Caco-2 (cell line): ENCODE measurements at places on chromosomes 1 and 21. TPM values are rescaled to one million over a fixed set of nuclear protein-coding genes. Genes with fewer than 3 reads are reported as not detected.

DNA sequence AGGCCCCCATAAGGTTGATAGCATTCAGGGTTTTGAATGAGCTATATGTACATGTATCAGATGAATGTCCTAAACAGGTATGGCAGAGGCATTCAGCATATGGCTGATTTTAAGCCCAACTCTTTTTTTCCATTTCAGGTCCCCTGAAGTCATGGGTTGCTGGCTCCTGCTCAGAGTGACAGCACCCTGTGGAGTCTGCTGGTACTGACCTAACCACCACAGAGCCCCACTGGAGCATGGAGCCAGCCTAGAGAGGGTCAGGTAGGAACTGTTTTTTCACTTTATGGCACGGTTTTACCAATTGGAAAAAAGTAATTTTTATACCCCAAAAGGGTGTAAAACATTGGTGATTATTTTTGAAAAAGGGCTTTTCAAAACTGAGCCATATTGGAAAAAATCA, 82.5 kb upstream of the MPC2 start:
- no peak for DNase-seq

GRCh38 chr1:11952455-11953109, 18.1 kb downstream of the PLOD1 start:
- DNase-seq = no peak

NMNAT2 gene
- total RNA-seq = 16.4 and 20.1 TPM in 2 replicates

DNA sequence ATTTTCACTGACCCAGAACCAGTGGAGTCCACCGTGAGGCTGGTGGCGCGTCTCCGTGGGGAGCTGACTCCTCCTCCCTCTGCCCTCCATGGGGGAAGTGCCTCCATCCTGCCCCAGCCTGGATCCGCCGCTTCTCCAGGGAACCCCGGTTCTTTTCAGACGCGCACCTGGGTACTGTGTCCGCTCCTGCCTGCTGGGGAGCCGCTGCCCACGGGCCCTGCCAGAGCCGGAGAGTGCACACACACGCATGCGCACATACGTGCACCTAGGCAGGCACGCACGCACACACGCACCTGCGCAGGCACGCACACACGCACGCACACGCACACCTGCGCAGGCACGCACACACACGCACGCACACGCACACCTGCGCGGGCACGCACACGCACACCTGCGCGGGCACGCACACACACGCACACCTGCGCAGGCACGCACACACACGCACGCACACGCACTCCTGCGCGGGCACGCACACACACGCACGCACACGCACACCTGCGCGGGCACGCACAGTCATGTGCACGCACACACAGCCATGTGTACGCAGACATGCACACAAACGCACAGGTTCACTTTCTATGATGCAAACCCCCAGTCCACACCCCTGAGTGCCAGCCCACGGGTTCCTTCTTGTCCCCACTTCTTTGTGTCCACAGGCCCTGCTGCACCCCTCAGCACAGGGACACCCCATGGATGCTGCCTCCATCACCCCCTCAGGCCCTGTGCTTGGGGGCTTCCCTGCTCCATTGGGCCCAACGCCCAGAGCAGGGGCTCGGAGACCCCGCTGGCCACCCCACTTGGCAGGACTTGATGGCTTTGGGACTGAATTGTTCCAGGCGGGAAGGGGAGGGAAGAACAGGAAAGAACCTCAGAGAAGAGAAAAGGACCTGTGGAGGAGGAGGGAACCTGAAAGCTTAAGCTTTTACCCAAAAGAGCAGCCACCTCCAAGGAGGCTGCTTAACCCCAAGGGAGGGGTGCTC, 42.7 kb downstream of the MORN1 start:
- DNase-seq = no peak
